ENCODE measurements at places on chromosomes 12 and 14. TPM values are rescaled to one million over a fixed set of nuclear protein-coding genes. Genes with fewer than 3 reads are reported as not detected.

The ZNF641 gene
- polyA plus RNA-seq: 15.0 TPM

- no peak for DNase-seq
Observed at GRCh38 chr12:132151145-132151765, 7.0 kb downstream of the NOC4L start.

DNA sequence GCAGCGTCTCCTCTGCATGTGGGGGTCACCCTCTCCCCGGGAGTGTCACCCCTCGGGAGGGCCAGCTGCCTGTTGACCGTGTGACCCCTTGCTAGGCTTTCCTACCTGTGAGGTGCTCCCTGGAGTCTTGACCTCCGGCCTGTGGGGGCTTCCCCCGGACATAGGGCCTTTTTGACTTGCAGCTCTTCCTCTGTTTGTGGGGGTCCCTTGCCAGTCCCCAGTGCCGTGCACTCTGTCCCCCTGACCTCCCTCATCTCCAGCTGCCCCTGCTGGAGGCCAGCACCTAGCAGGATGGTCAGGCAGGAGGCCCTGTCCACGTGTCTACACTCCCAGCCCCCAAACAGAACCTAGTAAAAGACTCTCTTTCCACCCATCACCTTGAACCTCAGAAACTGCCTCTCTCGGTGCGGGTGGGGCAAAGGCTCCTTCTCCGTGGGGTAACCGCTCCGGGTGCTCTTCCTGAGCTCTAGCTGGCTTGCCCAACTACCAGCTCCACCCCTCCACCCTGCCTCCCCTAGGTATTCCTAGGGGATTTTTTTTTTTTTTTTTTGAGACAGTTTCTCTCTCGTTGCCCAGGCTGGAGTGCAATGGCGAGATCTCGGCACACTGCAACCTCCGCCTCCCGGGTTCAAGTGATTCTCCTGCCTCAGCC is 810 bp downstream of the AACS start:
- DNase-seq: peak; percentile 19

The GPR84 gene
- 0.17 TPM for polyA plus RNA-seq

DNA sequence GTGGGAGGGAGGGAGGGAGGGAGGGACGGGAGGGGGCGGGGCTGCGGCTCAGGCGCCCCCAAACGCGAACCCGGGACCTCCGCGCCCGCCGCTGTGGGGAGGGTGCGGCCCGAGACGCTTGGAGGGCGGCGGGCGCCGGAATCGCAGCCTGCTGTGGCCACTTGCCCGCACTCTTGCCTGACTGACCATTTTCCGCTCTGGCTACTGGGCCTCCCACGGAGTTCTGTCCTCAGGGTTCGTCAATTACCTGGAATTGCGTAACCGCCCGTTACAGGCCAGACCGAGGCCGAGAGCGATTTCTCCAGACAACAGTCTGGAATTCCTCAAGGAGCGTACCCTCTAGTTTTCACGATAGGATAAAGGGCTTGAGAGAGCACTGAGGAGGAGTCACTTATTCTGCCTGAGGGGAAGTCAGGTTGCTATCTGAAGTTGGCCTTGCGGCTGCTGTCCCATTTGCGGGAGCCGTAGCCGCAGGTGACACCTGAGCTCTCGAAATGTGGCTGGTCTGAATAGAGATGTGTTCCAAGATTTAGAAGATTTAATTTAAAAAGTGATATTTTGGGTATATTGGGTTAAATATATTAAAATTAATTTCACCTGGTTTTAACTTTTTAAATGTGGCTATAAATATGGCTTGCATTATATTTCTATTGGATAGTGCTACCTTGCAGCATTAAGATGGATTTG is 446 bp upstream of the ZNF641 start:
- DNase-seq: no peak

The MFAP5 gene
- polyA plus RNA-seq: 151 TPM

- no peak for DNase-seq
Observed at GRCh38 chr14:66405158-66405557, 81.0 kb upstream of the CCDC196 start.

The GDF3 gene
- 0.21 TPM for polyA plus RNA-seq

- no peak for DNase-seq
Observed at GRCh38 chr14:104550340-104550860, 29.2 kb upstream of the C14orf180 start.

The TSHR gene
- 0.68 TPM for polyA plus RNA-seq

DNA sequence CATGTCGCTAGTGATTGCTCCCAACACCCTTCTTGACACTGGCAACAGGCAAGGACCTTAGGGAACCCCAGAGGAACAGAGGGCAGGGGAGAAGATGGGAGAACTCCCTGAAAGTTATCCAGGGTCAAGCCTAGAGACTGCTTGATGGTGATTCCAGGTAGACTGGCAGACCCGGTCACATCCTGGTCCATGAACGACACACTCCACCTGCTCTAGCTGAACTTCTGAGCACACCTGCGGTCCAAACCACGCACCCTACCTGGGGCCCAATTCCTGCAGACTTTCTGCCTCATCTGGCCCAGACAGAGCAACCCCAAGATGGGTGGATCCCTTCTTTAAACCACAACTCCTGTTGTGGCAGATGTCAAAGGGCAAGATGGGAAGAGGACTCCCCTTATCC is 34.2 kb downstream of the NCKAP5L start:
- no peak for DNase-seq

GRCh38 chr12:61536525-61536924 is 723.7 kb upstream of the USP15 start:
- peak; percentile 3 for DNase-seq

The LTBP2 gene
- 10.4 TPM for polyA plus RNA-seq

GRCh38 chr12:110023059-110023980 is 24.1 kb downstream of the ANKRD13A start:
- DNase-seq: peak; percentile 94

The GARIN6 gene
- not detected for polyA plus RNA-seq

DNA sequence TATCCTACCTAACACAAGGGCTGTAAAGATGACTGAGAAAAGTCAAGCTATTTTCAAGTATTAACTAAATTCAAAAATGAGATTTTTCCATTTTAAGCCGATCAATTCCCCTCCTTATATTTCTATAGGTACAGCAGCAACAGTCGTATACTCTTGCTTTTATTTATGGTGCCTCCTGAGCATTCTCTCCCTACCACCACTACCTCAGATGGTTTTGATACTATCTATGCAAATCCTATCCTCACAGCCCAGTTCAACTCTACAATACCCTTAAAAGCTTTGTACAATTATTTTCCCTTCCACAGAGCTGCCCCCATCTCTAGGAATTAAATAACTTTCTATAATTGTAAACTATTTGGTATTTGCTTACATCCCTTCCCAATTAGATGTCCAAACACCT is 52.1 kb downstream of the GALC start:
- DNase-seq: no peak

The DDX11 gene
- polyA plus RNA-seq: 29.2 TPM

The FAM222A gene
- 5.9 TPM for polyA plus RNA-seq

The TAS2R30 gene
- 0.13 TPM for polyA plus RNA-seq

- DNase-seq: no peak
Observed at GRCh38 chr12:65497660-65498059, 219.2 kb downstream of the MSRB3 start.

- no peak for DNase-seq
Observed at GRCh38 chr14:83085136-83085535, 1551.5 kb upstream of the SEL1L start.

DNA sequence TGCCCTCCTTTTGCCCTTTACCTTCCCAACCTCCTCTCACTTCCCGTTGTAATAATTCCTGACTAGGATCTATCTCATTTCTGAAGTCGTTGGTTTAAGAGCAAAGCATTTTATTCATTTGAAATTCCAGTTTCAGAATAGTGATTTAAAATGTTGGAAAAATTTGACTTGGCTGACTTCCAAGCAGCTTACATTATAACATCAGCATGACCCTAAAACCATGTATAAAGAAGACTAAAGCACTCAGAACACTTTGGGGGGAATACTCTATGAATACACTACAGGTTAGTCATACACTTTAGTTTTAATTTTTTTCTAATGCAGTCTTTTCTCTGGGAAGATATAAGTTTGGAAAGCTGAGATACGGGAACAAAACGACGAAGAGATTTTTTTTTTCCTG is 161.1 kb downstream of the BTG1 start:
- DNase-seq: peak; percentile 68

The STYK1 gene
- not detected for polyA plus RNA-seq

GRCh38 chr12:123021688-123022604 is 41.5 kb downstream of the ARL6IP4 start:
- DNase-seq: no peak

DNA sequence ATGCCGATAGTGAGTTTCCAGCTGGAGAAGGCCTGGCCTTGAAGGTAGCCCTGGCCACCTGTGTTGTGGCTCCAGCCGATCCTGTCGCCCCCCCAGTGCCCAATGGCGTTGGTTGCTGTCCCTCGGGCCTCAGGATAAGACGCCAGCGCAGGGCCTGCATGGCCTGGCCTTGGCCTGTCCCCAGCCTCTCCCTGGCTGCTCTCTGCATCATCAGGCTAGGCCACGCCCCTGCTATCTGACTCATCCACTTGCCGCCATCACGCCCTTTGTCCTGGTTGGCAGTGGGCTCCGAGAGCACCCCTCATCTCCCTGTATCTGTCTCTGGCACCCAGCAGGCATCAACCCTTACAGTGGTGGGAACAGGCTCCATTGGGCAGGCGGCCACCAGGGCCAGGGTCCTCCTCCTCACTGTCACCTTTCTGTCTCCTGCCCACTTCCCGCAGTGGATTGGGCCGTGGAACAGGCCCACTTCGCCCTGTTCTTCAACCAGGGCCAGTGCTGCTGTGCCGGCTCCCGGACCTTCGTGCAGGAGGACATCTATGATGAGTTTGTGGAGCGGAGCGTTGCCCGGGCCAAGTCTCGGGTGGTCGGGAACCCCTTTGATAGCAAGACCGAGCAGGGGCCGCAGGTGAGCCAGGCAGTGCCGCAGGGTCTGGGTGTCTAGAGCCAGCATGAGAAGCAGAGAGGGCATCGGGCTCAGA is 25.6 kb downstream of the ALDH2 start:
- no peak for DNase-seq

DNA sequence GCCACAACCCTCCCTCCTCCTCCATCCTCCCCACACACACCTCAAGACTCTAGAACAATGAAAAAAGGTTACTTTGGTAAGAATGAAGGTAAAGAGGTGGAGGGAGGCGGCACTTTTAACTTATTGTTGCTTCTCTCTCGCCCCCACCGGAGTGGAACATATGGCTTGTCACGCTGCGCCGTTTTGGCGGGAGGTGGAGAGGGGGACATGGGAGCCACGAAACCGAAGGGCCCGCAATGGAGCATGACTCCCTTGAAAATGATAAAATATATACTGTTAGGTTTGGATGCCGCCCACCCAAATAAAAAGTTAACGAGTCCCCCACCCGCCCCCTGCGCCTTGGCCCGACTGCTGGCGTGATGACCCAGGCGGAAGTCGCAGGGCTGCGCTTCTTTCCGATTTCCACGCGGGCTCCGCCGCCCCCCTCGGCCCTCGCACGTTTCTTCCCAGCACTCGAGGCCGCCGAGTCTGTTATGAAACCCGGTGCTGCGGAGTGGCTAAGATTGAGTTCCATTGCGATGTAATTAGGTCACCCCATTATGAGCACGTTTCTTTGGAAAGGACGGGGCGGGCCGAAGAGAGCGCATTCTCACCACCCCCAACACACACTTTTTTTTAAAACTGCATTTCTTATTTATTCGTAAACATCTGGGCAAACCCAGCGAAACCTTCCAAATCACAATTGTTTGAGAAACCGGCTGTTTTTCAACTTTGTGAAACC is 1.4 kb upstream of the ZFP36L1 start:
- DNase-seq: peak; percentile 96

The PTPRB gene
- 19.8 TPM for polyA plus RNA-seq

The SRRM4 gene
- 0.24 TPM for polyA plus RNA-seq

The PYM1 gene
- 23.7 TPM for polyA plus RNA-seq

- DNase-seq: no peak
Observed at GRCh38 chr12:42524716-42525115, 64.8 kb downstream of the PRICKLE1 start.

The IL26 gene
- polyA plus RNA-seq: not detected

The BMAL2 gene
- polyA plus RNA-seq: 2.6 TPM

The MEG3 gene
- polyA plus RNA-seq: 6,644 TPM

GRCh38 chr12:51028126-51028812 is 2.1 kb upstream of the SLC11A2 start:
- peak; percentile 43 for DNase-seq

DNA sequence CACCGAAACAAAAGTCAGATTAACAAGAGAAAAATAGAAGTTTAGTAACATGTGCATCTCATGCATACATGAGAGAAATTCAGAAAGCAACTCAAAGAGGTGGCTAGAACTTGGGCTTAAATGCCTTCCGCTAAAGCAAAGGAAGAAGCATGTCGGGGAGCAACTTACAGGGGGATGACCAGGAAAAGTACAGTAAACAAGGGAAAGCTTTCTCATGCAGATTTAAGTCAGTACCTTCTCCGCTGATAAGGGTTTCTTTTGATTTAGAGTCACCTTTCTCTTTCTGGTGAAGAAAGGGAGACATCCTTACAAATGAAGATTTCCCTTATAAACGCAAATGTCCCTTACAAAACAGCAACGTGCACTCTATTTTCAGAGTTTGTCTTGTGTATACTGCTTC is 6.0 kb upstream of the RNASE6 start:
- DNase-seq: no peak

DNA sequence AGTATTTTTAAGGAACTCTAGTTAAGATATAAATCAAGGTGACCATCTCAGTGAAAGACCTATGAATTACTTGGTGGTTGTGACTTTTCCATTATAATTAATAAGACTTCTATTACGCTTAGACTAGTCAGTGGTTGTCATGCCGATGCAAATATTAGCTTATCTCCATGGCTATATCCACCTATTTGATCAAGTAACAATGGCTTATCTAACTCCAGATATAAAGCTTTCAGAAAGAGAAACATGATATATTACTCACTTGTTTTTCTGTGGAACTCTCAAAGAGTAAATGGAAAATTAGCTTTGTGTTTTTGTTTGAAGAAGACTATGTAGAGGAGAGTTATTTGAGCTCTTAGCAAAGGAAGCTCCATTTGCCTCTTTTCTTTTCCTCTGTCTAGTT is 323.8 kb upstream of the DCN start:
- no peak for DNase-seq

GRCh38 chr14:69664865-69665526 is 53.6 kb downstream of the SUSD6 start:
- no peak for DNase-seq

The PLCZ1 gene
- polyA plus RNA-seq: not detected

- DNase-seq: no peak
Observed at GRCh38 chr12:104963757-104964156, 5.7 kb upstream of the SLC41A2 start.

- peak; percentile 39 for DNase-seq
Observed at GRCh38 chr14:100222224-100223093, 16.5 kb upstream of the YY1 start.

DNA sequence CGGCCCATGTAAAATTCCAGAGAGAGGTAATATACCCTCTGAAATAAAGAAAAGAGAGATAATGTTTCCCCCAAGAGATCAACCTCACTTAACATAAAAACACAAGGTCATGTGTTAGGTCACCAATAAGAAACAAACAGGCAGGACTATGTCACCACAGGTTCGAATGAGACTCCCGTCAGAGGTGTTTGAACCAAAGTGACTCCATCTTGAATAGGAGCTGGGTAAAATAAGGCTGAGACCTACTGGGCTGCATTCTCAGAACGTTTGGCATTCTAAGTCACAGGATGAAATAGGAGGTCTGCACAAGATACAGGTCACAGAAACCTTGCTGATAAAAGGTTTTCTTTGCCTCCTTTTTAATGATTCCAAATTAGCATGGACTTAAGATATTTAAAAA is 6.5 kb downstream of the PYGL start:
- no peak for DNase-seq
